ENCODE measurements at places on chromosomes 5 and 9.

DNA sequence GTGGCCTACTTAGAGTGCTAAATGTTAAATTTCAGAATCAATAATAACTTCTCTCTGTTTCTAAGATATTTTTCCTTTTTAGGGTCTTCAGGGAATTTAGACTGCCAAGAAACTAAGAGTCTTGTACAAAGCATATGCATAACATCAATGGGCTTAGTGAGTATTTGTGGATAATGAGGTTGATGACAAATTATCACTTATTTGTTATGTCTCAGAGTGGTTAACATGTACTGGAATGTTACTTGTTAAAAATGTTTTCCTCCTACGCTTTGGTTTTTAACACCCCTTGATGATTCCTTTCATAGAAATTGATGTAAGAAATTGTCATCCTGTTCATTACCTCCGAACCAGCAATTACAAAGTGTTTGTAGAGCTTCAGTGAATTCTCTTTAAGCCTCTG is 144.3 kb downstream of the MRPS30 start:
- DNase-seq: no peak

GRCh38 chr9:128625391-128626146 is 31.1 kb downstream of the DYNC2I2 start:
- DNase-seq: no peak

GRCh38 chr9:86288499-86289198 is 6.3 kb upstream of the ISCA1 start:
- DNase-seq: no peak

DNA sequence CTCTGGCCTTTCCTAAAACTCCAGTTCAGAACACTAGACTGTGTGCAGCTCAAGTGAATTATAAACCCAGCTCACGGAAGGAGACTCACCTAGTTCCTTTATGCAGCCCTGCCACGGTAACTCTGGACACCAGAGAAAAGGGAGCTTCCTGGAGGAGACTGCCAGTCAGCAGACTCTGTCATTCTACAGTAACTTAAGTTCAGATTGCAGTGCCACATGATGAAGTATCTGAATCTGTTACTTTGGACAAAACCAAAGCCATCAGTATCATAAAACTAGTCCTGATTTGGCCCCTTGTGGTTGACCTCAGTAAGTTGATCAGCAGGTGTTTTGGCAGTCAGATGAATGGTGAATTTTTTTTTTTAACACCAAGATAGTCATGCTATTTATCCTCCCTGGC is 2.7 kb downstream of the MTRR start:
- DNase-seq: no peak

- no peak for DNase-seq
Measured at GRCh38 chr5:109298794-109299193, 111.0 kb downstream of the PJA2 start.

DNA sequence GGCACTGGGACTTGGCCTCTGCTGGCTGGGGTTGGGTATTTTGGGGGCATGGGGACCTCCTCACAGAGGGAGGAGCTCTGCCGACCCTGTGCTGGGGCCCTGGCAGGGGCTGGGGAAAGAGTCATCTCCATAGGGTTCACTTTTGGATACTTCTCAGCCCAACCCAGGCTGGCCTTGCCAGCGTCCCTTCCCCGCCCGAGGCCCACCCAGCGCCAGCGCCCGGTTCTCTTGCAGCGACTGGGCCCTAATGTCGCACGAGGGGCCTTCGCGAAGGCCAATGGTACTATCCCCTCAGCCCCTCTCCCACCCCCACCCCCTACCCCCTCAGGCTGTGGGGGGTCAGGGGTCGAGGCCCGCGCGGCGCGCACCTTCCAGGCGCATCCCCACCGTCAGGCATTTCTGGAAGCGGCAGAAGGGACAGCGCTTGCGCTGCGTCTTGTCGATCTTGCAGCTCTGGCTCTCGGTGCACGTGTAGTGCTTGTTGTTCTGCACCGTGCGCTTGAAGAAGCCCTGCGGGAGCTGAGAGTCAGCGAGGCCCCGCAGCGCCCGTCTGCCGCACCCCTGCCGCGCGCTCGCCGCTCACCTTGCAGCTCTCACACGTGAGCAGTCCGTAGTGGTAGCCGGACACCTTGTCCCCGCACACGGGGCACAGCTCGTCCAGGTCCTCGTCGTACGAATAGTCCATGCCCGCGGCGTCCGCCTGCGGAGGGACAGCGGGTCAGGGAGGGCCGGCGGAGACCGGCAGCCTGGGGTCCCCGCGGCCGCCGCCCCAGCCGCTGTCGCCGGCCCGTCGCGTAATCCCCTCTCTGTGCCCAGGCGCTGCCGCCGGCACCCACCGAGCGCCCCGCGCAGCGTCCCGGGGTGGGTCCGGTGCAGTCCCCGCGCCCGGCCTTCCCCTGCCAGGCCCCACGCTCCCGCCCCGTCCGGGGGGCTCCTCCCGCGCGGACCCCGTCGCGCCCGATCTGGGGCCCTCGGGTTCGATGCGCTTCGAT is 4.2 kb downstream of the NR5A1 start:
- no peak for DNase-seq

DNA sequence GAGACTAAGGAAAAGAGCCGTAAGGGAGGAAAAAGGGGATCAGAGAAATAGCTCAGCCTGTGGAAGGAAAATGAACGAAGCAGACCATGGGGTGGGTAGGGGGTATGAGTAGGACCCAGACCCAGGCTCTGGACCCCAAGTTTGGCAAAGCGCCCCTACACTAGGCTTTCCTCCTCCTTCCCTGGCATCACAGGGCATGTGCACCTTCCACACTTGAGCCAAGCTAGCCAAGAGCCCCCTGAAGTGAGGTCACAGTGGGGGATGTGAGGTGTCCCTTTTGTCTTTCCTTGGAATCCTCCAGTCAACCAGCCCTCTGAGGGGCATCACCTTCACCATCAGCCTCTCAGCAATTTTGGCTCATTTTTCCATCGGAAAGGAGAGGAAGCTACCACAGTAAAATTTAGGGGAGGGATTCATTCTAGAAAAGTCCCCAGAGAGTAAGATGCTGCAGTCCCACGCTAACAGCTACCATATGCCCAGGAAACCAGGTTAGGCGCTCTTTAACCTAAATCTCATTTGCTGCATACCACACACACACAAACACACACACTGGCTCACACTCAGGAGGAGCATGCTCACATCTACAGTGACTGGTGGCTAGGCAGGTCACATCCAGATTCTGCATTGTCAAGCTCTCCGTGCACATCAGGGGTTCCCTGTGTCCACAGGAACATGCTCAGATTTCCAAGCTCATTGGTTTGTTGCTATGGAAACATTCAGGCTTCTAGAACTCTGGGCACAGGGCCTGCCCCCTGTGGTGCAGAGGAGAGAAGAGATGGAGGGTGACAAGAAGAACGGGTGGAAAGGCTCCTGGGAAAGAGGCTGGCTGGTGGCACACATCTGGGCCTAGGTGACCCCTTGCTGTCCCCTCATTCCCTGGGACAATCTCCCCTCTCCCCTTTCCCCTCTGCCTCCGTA is 9.9 kb downstream of the REEP2 start:
- no peak for DNase-seq

DNA sequence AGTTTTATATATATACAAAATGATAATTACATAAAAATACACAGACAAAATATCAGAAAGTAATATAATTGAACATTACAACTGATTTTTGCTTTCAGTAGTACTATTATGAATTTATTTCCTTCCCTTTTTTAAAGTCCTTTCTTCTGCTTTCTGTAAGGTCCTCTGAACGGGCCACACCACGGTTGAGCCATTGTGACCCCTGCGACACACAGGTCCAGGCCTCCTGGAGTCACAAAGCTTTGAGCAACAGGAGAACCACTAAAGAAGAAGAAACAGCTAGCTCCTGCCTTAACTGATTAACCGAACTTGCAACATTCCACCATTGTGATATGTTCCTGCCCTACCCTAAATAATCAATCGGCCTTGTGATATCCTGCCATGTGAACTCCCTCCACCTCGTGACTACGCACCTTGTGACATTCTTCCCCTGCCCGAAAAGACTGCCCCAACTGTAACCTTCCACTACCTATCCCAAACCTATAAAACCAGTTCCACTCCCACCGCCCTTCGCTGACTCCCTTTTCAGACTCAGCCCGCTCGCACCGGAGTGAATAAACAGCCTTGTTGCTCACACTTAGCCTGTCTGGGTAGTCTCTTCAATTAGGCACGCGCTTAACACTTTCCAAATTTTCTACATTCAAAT is 375.0 kb upstream of the RFX3 start:
- no peak for DNase-seq

DNA sequence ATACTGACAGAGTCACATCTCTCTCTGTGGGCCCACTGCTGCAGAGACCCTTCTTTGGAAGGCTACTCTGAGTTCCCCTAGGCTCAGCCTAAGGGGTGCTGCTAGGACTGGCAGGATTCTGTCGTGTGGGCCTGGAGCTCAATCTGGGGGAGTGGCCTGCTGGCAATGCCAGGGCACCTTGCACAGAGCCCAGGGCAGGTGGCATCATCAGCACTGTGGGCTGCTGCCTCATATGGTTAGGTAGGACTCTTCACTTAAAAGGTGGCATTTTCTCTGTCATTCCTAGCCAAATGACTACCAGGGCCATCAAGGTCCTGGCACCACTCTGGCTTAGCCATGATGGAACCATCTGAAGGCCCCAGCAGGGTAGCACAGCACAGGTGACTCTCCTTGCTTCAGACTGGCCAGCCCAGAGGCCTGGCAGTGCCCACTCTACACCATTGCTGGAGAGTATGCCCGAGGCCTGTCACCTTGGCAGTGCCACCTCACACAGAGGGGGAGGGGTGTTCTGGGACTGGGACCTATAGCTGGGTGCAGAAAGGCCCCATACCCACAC is 21.9 kb downstream of the PITX1 start:
- DNase-seq: no peak

- DNase-seq: no peak
Measured at GRCh38 chr5:116557669-116558271, 16.9 kb downstream of the SEMA6A start.

DNA sequence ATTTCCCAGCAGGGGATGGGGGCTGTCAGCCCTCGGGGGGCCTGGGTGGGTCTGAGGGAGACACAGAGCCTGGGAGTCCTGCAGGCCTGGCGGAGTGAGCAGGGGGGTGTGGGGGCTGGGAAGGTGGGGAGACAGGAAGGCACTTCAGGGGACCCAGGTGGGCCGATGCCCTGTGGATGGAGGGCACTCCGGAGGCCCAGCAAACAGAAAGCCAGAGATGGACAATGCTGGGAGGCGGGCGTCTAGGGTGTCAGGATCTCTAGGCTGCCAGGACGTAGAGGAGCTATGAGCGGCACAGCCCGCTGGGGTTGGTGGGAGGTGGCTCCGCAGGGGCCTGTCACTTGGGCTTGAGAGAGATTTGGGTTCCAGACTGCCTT is 87.6 kb upstream of the COL5A1 start:
- DNase-seq: no peak

GRCh38 chr9:129457325-129457779 is 163.5 kb downstream of the C9orf50 start:
- DNase-seq: no peak

DNA sequence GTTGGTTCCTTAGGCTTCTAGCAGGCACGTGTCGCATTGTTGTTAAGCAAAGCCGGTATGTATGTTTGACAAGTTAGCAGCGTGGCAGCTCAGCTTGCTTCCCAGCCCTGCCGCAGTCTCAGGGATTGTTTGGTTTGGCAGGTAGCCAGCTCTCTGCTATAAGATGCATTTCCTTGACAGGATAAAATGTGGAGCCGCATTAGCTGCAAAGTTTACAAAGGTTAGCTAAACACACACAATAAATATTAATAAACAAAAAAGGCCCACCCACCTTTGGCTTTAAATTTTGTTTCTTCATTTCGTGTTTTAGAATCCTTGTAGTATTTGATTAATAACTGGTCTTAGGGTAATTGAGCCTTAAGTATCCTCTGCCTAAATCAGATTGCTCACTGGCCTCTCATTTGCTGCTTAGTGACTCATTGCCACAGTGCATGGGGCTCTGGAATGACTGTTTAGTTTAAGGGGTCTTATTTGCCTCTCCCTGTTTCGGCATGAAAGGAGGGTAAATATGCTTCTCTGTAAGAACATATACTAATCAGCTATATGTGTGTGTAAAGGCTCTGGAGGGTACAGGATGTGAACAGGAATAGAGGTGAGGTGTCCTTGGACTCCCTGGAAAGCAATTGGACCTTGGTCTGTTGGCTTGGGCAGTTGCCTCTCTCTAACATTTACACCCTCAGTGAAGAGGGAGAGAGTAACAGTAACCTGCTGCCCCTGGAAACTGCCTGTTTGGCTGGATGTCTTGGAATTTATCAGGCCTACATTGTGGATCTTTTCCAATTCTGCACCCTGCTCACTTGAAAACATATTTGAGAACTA is 122.0 kb downstream of the GDNF start:
- DNase-seq: no peak

DNA sequence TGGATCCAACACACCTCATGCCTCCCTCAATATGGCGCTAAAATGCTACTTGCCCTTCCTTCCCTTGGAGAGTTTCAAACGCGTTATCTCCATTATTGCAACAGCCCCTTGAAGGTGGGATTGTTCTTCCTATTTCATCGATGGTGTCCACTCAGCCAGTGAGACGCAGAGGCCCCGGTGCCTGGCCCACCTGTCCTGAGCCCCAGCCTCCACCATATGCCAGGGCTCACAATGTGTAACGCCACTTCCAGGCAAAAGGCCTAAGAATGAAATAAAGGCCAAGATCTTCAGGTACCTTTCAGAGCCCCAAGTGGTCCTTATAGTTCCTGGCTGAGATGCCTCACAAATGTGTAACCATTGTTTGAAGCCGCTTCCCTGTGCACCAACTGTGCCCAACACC is 170.7 kb upstream of the PHYKPL start:
- DNase-seq: no peak

- no peak for DNase-seq
Measured at GRCh38 chr9:8895106-8895860, 1095.7 kb upstream of the DMAC1 start.

DNA sequence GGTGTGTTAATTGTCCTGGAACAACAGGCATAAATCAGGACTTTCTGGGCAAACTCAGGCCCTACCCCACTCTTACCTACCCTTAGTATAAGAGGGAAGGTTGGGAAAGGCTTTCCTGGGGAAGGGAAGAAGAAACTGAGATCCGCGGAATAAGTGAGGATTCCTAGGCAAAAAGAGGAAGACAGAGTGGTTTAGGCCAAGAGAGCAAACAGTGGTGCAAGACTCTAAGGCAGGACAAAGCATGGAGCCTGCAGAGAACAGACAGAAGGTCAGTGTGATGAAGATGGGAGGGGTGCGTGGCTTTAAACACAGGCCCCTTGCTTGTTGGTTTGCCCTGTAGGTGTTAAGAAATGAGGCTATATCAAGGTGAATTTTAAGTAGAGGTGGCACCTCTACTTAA is 69.4 kb downstream of the TMC1 start:
- no peak for DNase-seq

DNA sequence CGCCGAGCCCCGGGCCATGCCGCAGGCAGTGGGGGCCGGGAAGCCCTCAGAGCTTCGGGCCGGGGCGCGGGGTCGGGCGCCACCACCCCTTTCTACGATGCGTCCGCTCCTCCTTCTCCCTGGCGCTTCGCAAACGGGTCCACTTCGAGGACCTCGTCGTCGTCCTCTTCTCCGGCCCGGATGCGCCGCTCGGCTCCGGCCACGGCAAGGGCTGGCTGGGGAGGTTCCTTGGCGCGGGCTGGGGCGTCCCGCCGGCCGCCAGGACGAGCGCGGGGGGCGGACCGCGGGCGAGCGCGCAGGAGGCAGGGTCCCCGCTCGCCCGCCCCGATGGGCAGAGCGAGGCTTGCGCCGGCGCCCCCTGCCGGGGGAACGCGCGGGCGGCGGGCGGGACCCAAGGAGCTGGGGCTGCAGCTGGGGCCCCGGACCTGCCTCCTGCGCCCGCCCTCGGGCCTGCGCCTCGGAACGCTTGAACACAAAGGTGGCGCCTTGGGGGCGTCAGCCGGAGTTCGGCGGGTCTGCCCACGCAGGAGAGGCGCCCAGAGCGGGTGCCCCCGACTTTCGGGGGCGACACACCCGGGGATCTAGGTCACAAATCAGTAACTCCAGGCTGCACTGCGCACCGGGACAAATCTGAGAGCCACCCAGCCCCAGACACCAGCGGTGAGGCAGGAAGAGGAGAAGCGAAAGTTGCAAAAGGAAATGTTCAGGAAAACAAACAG is at the start of gene ROR2:
TSS of gene ROR2 (minus strand) at position 283 of the 719 bp plus-strand sequence.
- no peak for DNase-seq
